Thyroid gland (tissue), 4 donors: ENCODE measurements at places on chromosomes 7 and 10. TPM values are rescaled to one million over a fixed set of nuclear protein-coding genes. Genes with fewer than 3 reads are reported as not detected.

DNA sequence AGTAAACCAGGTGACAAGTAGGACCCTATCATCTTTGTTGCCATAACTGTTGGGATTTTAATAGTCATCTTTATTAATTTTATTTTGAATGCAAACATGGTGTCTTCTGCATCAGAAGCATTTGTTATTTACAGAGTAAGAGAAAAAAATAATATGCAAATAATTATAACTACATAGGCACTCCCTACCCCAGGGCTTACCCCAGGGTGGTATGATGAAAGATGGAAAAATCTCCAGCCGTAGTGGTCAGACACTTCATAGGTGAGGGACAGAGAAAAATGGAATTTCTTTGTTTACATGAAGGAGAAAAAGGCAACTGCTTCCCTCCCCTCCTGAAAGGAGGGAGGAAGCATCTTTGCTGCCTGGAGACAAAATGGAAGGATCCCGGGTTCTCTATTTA, 29.7 kb downstream of the STOX1 start:
- H3K27me3 ChIP-seq = no peaks in the 10 kb centered on the region
- no peak overlapping the region for H3K27ac ChIP-seq
- H3K4me3 ChIP-seq = no peak overlapping the region
- H3K36me3 ChIP-seq = no peaks in the 10 kb centered on the region
- no peaks in the 10 kb centered on the region for H3K4me1 ChIP-seq

GRCh38 chr7:20146451-20146850, 70.7 kb downstream of the MACC1 start:
- no peak for DNase-seq
- H3K27ac ChIP-seq = no peak overlapping the region
- H3K4me3 ChIP-seq = no peak overlapping the region
- no peaks in the 10 kb centered on the region for H3K4me1 ChIP-seq

DNA sequence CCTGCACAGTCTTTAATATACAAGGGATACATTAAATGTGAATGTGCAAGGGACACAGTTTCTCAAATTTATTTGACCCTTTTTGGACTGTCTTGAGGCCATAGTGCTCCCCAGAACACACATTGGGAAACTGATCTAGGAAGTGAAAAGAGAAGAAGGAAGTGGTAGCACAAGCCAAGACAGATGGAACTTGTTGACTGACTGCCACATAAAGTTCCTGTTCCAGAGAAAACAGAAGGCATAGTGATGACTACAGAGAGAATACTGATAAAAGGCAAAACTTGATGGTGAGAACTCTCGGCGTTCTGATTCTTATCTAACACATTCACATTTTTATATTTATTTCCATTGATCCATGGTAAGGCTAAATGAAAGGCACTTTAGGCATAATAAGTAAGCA, 1216.4 kb downstream of the CNTNAP2 start:
- no peak for DNase-seq
- no peak overlapping the region for H3K4me3 ChIP-seq
- no peaks in the 10 kb centered on the region for H3K4me1 ChIP-seq
- no peaks in the 10 kb centered on the region for H3K27me3 ChIP-seq

GRCh38 chr7:72097226-72097625, 314.9 kb downstream of the CALN1 start:
- H3K4me1 ChIP-seq = no peaks in the 10 kb centered on the region
- H3K27ac ChIP-seq = no peak overlapping the region
- no peaks in the 10 kb centered on the region for H3K27me3 ChIP-seq
- H3K4me3 ChIP-seq = no peak overlapping the region
- no peak for DNase-seq
- no peaks in the 10 kb centered on the region for H3K36me3 ChIP-seq

DNA sequence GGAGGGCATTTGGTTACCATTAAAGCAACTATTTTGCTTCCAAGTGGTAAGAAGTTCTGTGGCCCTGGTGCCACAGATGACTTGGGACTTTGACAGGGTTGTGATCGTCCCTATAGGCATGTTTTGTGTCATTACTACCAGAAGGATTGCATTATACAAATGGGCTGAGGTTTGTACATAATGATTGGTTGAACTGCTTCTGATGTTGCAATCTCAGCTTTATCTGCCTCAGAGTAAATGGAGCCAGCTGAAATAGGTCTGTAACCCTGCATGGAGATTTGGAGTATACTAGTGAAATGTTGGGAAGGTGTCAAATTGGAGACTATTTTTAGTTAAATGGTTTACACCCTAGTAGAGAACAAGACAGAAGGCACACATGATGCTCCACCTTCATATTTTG, 46.1 kb upstream of the SEPTIN7 start:
- no peaks in the 10 kb centered on the region for H3K4me1 ChIP-seq
- no peaks in the 10 kb centered on the region for H3K27me3 ChIP-seq
- H3K4me3 ChIP-seq = no peak overlapping the region
- no peak overlapping the region for H3K27ac ChIP-seq

DNA sequence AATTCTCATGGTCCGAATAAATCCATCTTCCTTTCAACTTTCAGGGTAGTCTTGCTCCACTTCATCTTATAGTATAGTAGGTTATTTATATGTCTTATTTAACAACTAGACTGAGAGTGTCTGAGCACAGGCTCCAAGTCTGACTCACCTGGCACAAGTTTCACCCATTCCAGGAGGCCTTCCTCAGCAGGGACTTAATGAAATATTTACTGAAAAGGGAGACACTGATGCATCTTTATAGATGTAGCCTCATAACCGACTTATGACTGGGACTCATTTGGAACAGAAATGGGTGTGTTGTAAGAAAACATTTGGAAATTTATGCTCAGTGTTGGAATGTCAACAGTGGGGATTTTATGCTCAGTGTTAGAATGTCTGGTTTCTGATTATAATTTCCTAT, 59.9 kb downstream of the CH25H start:
- H3K4me3 ChIP-seq = no peak overlapping the region
- H3K27me3 ChIP-seq = no peaks in the 10 kb centered on the region
- no peak overlapping the region for H3K27ac ChIP-seq

- no peaks in the 10 kb centered on the region for H3K36me3 ChIP-seq
- peaks cover 7% of the 10 kb centered on the region for H3K4me1 ChIP-seq
- no peak for DNase-seq
- no peak overlapping the region for H3K27ac ChIP-seq
- no peak overlapping the region for H3K4me3 ChIP-seq
These were observed 5.1 kb downstream of the HABP2 start for GRCh38 chr10:113557903-113558321.

Gene DENND2A
- 2.0 TPM for total RNA-seq

DNA sequence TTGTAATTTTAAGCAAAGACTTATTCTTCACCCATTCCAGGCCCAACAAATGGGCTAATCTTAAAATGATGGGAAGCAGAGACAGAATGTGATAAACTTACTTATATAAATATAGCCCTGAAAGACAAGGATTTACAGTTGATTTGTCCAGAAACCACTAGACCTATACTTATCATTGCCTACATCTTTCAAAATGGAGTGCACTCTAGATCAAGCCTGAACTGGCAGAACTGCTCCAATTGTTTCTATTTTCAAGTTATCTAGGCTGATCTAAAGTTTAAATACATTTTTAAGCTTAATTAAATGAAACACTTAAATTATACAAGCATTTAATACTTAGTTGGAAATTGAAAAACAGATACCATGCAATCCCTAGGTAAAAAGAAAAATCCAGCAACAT, 24.9 kb upstream of the PALS2 start:
- no peaks in the 10 kb centered on the region for H3K27me3 ChIP-seq
- no peak overlapping the region for H3K4me3 ChIP-seq
- H3K4me1 ChIP-seq = no peaks in the 10 kb centered on the region
- no peak for DNase-seq

DNA sequence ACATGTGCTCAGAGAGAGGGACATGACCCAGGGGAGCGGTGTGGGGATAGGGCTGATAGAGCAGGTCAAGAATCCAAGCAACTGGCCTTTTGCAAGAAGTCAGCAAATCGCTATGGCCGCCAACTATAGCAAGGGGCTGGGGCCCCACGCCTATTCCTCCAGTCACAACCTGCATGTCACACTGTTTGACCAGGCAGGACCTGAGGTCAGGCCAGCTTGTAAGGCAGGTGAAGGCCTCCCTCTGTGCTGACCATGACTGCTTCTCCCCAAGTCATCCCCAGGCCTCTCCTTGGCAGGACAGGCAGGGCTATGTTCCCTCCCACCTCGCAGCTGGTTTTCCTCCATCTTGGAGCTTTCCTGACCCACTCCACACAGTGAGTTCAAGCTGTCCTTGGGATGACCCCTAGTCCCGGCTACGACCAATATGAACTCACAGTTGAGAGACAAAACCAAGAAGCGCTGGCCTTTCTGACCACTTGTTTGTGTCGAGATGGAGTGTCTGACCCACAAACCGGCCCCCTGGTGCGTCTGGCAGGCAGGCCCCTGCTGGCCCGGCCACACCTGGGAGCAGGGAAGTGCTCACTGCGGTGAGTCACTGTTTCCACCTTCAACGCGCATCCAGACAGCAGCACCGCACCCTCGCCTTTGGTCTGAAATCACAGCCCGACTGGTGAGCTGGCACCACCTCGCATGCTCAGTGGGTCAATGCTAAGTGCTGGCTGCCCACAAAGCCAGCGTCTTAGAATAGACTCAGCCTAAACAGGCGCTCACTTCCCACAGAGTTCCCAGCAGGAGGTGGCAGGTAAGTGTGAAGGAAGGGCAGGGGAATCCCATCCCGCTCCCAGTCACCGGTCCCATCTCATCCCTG, 81.4 kb downstream of the VWA2 start:
- peak; percentile 93 for DNase-seq
- H3K36me3 ChIP-seq = peaks cover 11% of the 10 kb centered on the region
- H3K27me3 ChIP-seq = no peaks in the 10 kb centered on the region
- H3K4me3 ChIP-seq = no peak overlapping the region
- H3K4me1 ChIP-seq = peaks cover 28% of the 10 kb centered on the region
- peak overlapping the region; percentile 58 for H3K27ac ChIP-seq
